ENCODE measurements at places on chromosomes 16 and 17.

GRCh38 chr17:68780596-68780995 is 174.6 kb downstream of the ABCA8 start:
- no peak for DNase-seq

DNA sequence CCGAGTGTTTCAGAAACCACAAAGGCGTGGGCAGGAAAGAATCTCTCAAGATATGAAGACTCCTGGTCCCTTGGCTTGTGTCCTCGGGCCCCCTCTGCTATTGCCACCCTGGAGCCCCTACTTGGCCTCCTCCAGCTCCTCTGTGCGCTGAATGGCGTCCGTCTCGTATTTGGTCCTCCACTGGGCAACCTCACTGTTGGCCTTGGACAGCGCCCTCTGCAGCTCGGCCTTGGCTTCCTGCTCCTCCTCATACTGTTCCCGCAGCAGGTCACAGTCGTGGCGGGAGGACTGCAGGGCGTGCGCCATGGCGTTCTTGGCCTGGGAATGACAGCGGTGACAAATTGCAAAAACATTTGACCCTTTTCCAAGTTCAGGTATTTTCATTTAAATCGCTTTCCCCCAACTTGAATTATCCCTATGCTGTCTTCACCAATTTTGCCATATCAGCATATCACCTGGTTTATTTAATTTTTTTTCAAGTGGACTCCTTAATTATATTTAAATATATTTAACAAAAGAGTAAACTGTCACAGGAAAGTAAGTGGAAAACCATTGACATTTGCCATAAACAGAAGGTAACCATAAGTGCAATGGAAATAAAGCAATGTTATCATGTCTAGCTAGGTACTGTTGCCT is 59.7 kb downstream of the MYH13 start:
- no peak for DNase-seq

DNA sequence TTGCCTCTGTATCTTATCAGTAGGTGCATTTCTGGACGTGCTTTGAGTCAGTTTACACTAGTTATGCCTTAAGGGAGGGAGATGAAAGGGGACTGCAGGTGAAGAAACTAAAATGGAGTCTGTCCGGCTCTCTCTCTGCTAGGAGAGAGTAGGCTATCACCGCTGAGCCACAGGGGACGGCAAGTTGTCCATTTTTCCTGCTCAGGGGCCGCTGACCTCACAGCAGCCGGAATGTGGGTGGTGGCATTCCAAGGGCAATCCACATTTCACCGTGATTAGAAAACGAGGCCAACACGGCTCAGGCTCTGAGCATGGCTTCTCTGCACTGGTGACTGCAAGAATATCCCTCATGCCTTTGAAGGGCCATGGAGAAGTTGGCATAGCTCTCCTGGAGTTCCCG is 19.0 kb upstream of the KLHDC4 start:
- no peak for DNase-seq

- no peak for DNase-seq
These were observed 49.9 kb downstream of the ATP2C2 start for GRCh38 chr16:84418056-84418849.

GRCh38 chr17:61574542-61575351 is 16.3 kb downstream of the NACA2 start:
- no peak for DNase-seq

DNA sequence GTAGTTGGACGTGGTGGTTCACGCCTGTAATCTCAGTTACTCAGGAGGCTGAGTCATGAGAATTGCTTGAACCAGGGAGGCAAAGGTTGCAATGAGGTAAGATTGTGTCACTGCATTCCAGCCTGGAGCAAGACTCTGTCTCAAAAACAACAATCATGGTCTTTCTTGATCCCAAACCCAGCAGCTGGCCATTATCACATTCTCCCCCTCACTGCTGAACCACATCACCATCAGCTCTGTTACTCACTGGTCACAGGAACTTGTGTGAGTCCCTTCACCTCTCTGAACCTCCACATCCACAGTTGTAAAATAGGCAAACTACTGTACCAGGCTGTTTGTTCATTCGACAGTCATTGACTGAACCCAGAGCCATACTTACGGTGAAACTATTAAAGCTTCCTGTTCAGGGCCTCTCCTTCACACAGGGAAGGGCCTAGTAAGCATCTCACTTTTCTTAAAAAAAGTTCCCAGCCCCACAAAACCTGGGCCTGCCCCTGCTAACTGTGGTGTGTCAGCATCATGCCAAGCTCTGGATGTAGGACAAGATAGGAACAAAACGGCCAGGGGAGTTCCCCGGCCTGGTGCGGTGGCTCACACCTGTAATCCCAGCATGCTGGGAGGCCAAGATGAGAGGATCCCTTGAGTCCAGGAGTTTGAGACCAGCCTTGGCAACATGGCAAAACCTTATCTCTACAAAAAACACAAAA is 104.7 kb downstream of the COPRS start:
- no peak for DNase-seq

GRCh38 chr17:41906465-41907184 is 12.1 kb downstream of the ACLY start:
- DNase-seq = no peak

GRCh38 chr17:73432624-73433190 is 120.9 kb upstream of the CDC42EP4 start:
- DNase-seq = no peak

DNA sequence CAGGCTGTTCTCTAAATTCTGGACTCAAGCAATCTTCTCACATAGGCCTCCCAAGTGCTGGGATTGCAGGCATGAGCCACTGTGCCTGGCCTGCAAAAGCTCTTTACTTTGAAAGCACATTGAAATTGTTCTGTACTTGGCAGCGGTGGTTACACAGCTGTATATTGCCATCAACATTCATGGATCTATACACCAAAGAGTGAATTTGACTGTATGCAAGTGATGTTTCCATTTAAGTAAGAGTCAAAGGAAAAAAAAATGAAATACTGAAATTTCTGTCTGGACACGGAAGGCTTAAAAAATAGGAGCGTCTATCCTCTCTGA is 450.6 kb upstream of the PSMD7 start:
- no peak for DNase-seq

DNA sequence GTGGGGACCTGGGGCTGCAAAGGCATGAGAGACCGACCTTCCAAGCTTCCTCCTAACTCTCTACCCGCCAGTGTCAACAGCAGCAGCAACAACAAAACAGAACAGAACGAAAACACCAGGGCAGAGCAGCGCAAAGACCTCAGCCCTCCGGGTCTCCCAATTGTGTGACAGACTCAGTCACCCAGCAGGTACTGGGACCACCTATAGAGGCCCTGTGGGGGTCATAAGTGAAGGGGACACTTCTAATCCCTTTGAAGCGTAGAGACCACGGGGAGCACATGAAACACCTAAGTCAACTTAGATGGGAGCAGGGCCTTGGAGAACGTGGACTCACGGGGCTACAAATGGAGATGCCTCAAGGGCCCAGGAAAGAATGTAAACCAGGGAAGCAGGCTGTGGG is 12.6 kb upstream of the CCDC182 start:
- no peak for DNase-seq

- DNase-seq = no peak
These were observed 12.9 kb downstream of the STH start for GRCh38 chr17:46011711-46012505.

DNA sequence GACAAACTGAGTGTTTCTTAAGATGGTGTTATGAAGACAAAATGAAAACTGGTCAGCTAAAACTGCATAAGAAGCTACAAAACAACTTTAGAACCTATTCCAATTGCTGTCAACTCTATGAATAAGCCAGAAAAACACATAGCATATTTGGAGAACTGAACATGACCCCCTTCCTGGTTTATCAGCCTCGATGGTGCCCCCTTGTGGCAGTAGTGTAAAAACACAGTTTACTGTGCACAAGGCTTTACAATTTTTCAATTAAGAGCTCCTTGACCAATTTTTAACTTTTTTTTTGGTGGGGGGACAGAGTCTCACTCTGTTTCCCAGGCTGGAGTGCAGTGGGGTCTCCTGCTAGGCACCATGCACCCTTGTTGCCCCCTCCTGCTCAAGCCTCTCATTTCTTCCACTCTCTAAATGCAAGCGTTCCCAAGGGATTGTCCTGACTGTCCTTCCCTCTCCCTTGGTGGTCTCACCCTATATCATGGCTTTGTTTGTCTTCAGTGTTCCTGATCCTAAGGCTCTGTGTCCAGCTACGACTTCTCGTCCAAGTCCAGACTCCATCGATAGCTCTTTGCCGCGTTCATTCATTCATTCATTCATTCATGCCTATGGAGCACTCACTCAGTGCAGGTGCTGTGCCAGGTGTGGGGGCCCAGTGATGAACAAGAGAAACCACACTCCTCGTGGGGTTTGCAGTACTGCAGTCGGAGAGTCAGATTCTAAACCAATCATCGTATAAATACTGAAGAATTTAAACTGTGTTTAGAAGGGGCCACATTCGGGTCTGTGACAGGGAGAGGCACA is 7.5 kb downstream of the EIF1 start:
- peak; percentile 55 for DNase-seq

DNA sequence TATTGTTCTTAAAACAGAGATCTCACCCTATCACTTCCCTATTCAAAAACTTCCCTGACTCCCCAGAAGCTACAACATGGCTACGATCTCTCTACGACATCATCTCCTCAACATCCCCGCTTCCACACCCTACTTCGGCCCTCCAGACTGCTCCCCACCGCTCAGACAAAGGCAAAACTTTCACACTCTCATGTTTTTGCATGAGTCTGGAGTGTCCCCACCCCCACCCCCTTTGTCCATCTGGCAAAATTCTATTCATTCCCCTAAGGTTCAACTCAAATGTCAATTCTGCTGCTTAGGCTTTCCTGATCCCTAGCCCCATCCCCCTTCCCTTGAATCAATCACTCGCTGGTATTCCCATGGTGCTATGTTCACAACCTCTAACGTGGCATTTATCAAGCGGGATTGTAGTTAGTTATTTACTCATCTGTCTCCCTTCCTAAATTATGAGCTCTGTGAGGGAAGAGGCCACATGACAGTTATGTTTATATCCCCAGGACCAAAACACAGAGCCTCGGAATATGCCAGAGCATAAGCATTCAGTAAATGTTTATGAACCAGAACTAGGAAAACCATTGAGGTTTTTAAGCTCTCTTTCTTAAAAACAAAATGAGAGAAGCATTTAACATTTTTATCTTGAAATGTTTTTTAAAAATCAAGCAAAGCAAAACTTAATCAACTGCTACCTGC is 55.9 kb downstream of the STX8 start:
- no peak for DNase-seq

Data from stimulated activated CD8-positive, alpha-beta memory T cell treated with anti-CD3 and anti-CD28 coated beads, Interleukin-2, amount 100 ng/mL, for 1 hour (primary cell).